ENCODE measurements at places on chromosomes 5 and 9.

DNA sequence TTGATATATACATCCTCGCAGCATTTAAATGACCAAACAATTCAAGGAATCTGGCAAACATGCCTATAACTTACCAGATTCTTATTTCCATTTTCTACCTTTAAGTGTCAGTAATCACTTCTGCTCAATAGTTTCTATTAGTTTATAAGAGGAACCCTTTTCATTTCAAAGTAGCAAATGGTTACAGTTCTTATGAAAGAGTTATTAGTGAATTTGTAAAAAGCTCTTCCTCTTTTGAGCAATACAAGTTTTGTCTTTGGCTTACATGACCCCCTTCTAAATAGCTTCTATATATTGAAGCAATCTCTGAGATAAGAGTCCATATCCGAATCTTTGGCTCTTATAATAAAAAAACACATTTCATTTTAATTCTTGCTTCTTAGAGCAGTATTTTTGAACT is 42.0 kb downstream of the ELL2 start:
- no peak for DNase-seq

- no peak for DNase-seq
Measured at GRCh38 chr5:6551287-6551954, 81.4 kb downstream of the NSUN2 start.

- no peak for DNase-seq
Measured at GRCh38 chr5:82332064-82332855, 54.1 kb upstream of the RPS23 start.

- DNase-seq: no peak
Measured at GRCh38 chr5:115709585-115709984, 83.7 kb upstream of the TMED7 start.

GRCh38 chr5:83965441-83965840 is 244.8 kb upstream of the HAPLN1 start:
- no peak for DNase-seq

GRCh38 chr5:146233441-146233840 is 30.0 kb downstream of the RBM27 start:
- DNase-seq: no peak

DNA sequence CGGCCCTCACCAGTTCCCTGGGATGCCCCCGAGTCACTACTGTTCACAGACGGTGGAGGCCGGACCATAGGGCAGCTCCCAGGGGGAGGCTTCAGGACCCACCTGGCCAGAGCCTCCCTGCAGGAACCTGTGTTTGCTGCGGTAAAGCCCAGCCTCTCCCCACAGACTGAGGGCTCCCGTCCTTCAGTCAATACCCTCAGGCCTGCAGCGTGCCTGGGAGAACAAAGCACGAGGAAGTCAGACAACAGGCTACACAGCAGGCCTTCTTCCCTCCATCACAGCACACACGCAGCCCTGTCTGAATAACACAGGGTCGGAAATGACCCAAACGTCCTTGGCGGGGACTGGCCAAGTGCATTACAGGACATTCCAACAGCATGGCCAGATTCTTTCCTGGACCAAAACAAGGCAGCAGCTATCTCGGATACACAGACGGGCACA is 34.4 kb downstream of the COL23A1 start:
- peak; percentile 6 for DNase-seq

DNA sequence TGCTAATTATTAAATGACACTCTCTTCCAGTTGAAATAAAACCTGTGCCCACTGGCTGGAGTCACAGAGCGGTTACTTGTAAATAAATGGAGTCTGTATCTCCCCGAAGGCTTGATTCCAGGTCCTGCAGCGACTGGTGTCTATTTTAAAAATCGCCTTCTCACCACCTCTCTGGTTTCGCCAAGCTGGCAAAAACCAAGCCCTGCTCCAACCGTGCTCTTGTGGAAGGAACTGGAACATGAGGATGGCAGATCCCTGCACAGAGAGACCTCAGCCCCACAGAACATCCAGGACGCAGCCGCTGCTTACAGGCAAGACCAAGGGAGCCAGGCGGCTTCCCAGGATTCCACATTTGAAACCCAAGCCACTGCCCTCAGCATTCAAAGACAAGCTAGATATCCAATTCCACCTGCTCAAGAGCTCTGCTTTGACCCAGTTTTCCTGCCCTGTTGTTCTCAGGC is 15.0 kb downstream of the SEMA4D start:
- no peak for DNase-seq

DNA sequence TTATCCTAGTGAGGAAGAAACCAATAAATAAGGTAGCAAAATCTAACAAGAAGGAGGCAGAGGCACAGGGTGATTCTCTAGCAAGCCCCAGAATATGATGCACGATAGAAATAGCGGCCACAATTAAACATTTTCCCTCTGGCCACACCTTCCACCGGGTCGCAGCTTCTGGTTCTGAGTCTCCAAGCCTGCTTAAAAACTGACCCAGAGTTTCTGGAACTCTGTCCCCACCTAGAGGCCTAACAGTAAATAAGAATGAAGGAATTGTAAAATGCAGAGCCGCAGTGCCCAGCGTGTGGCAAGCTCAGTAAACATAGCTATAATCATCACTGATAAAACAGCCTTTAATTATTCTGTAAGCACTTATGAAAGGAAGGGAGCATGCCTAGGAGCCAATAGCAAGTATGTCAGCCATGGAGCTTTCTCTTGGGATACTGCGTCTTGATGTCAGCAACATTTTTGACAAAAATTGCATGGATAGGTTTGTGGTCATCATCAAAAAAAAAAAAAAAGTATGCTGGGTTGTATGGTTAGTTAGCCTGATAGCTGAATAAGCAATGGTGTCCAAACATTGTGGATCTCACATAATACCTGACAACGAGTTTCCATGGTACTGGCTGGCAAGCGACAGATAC is 465.5 kb downstream of the DNAH5 start:
- DNase-seq: peak; percentile 87

DNA sequence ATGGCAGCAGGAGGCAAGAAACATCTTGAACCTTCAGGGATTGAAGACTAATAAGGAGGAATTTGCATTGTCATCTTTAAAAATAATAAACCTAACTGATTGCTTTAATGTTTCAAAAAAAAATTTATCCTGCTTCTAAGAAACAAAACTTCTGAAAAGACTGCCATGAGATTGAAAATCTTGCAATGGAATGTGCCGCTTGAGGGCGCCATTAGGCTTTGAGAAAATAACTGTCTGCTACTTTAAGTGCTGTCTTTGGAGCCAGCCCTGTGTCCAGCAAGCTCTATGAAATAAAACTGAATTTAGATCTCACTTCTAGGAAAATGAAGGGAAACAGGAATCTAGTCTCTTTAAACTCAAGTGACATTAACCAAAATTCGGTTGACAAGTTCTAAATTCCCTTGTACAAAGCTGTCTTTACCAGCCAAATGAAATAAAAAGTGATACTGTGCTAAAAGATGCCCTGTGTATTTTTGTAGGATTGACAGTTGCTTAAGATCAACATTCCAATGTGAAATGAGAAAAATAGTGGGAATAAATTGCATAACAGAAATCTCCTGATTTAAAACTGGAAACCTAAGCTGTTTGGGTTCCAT is 79.4 kb downstream of the ESM1 start:
- DNase-seq: peak; percentile 40

DNA sequence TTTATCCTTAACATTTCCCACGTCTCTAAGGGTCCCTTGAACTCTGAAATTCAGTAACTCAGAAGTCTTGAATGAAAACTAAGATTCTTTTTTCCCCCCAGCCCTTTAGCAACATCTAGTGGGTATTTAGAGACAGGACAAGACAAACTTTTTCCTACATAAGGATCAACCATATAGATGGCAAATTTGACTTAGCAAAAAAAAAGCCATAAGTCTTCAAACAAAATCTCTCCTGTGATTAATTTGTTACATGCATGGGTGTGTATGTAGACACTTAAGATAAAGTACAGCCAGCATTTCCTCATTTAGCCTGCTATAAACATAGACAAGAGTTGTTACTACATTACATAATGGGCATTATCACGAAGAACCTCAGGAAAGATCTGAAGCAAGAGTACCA is 29.1 kb upstream of the ANKRD31 start:
- DNase-seq: no peak

DNA sequence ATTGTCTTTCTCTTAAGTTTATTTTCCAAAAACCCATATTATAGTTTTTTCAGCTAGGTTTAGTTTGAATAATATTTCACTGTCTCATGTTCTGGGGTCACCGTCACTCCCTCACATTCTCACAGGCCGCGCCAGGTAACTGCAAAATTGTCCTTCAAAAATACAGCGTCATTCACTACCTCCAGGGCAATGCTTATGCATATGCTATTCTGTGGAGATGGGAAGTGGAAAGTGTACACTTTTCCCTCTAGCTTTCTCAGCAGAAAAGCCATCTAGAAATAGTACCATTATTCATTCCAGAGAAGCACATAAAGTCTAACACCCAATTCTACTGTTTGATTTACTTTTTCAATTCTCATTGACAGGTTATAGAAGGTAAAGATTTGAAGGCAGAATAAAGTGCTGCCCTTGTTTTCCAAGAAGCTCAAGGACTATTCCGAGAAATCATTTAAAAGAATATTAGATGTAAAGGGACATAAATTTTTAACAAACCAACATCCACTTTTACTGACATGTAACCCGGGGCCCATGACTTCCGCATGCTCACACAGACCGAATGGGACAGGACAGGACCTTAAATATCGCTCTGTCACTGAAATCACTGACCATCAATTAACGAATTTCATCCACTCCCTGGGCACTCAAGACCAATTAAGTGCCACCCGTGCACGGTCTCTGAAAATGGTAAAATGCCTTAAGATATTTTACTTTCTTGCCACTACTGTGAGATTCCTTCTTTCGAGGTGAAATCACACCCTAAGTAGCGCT is 720 bp downstream of the NUDT12 start:
- DNase-seq: no peak

DNA sequence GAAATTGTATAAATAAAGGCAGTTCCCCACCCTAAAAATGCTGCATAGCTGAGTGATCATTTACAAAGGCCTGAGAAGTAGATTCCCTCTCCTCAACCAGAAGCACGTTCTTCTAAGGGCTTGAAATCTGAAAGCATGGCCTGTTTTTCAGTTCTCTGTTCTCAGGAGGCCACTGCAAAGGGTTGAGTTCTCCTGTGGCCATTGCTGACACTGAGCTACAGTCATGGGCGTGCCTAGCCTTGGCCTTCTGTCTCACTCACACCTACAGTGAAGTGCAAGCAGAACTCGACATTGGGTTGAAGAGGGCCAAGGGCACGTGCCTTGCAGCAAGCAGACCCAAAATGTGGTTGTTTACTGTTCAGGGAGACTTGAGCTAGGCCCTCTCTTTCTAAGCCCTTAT is 276.6 kb upstream of the VLDLR start:
- no peak for DNase-seq

All from COR-L47 (cell line).